NCI-H1105 (cell line): ENCODE measurements at places on chromosomes 6 and 20.

DNA sequence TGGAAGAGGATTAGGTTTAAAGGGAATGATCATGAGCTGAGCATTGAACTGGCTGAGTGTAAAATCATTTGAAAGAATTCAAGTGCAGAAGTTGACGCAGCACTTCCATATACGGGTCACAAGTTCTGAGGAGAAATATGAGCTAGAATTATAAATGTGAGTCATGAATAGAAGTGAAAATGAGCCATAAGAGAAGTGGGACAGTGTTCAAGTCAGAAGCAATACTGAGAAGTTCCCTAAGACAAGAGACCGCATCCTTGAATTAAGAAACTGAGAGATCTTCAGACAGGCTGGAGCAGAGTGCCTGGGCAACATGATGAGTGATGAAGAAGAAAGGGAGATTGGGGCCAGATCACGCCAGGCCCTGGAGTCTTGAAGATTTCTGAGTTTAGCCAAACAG is 209.7 kb downstream of the TBX18 start:
- DNase-seq = no peak

DNA sequence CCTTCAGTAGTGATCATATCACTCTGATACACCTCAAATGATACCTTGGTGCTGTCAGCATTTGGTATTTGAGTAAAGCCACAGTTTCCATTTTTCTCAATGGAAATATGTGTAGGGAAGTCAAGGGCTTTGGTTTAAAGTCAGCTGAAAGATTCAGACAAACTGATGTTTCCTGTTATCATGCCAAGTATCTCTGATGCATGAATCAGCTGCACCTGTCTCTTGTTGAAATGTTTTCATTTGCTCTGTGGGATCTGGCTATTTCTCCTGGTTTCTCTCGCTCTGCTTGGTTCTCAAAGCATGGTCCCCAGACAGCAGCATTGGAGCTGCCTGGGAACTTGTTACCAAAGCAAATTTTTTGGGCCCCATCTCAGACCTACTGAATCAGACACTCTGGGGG is 23.5 kb downstream of the ZFP64 start:
- no peak for DNase-seq

DNA sequence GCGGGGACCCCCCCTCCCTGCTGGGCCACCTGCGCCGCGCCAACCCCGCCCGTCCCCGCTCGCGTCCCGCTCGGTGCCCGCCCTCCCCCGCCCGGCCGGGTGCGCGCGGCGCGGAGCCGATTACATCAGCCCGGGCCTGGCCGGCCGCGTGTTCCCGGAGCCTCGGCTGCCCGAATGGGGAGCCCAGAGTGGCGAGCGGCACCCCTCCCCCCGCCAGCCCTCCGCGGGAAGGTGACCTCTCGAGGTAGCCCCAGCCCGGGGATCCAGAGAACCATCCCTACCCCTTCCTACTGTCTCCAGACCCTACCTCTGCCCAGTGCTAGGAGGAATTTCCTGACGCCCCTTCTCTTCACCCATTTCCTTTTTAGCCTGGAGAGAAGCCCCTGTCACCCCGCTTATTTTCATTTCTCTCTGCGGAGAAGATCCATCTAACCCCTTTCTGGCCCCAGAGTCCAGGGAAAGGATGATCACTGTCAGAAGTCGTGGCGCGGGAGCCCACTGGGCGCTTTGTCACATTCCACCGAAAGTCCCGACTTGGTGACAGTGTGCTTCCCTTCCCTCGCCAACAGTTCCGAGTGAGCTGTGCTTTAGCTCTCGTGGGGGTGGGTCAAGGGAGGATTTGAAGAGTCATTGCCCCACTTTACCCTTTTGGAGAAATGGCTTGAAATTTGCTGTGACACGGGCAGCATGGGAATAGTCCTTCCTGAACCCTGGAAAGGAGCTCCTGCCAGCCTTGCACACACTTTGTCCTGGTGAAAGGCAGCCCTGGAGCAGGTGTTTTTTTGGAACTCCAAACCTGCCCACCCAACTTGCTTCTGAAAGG is 2.1 kb downstream of the VEGFA start:
- DNase-seq = no peak

DNA sequence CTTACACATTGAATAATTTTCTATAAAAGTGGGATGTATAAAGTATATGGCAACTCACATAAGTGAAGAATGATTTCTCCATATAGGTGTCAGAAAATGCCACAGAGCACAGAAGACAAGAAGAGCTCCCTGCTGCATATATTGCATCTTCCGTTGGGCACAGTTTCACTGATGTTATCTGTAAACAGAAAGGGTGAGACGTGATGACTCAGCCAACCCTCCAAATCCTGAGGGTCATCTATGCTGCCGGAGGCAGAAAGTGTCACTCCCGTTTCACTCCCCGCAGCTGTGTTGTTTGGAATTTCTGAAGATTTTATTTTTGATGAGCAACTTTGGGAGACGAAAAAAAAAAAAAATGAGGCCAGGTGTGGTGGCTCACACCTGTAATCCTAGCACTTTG is 644.1 kb downstream of the C6orf118 start:
- no peak for DNase-seq

- DNase-seq = no peak
These were observed 203.1 kb downstream of the C6orf118 start for GRCh38 chr6:165106261-165106660.

- no peak for DNase-seq
These were observed 257.2 kb downstream of the DLL1 start for GRCh38 chr6:170033666-170034065.

DNA sequence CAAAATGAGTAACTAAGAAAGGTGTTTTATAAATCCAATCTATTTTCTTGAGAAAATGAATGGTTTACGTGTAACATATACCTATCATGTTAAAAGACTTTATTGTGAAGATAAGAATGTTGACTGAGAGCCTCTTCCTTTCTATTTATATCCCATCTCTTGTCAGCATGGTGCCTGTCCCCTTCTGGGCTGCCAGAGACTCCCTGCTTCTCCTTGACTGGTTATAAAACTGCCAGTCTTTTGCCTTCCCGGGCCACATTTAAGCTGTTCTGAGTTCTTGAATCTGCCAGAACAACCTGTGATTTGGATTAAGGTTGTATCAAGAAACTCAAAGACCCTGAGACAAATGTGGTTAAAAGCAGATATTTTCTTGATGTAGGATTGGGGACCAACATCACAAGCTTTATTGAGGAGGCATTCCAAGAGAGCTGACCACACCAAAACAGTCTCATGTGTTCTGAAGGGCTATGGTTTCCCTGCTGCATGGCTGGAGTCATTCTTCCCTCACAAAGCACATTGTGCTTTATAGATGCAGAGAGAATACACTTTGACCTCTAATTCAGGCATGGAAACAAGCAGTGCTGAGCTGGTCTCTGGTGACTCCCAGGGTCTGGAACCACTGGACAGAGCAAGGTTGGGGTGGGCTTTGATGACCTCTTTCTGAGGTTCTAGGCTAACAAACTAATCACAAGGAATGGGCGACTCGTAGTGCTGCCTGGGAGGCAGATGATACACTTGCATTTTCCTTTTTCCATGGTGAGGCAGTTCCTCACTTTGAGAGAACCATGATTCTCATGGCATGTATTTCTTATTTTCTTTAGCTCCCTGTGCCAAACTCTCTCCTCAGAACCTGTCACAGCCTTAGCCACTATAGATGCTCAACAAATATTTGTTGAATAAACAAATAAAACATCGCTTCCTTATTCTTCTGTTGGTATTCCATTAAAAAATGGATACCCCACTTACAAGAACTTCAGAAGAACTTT is 205.0 kb upstream of the PREP start:
- DNase-seq = no peak

DNA sequence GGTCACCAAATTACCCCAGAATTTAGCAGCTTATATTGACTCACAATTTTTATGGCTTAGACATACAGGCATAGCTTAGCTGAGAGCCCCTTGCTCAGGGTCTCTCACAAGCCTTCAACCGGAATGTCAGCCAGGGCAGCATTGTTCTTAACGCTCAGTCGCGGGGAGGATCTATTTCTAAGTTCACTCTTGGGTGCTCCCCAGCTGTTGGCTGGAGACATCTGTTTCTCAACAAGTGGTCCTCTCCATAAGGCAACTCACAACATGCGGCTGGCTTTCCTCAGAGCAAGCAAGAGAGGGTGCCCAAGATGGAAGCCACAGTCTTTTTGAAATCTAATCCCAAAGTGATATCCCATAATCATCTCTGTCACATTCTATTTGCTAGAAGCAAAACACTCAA is 46.6 kb downstream of the SLX4IP start:
- no peak for DNase-seq

DNA sequence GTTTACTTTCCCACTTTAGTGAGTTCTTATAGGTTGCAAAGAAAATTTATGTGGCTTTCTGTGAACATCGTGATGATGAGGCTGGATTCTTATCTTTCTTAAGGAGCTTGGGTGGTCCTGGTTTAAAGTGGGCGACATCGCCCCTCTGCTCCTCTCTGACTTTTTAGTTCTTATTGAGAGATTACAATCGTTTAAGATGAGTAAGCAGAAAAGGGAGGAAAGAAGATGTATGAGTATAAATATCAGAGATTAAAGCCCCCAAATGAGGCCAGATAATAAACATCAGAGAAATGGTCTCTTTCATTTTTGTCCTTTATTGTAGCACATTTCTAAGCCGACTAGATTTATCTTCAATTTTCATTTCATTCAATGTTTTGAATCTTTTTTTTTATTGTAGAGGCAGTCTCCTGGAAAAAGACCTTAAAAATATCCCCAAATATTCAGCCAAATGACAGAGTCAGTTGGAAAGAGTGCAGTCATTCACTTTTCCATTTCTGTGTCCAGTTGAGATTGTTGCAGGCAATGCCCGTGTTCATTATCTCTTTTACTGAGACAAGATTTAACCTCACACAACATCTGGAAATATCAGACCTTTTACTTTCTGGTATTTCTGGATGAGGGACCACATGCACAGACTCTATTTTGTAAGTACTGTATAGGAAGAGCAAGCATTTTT is 62.0 kb upstream of the PDE7B start:
- no peak for DNase-seq
